ENCODE measurements at places on chromosomes 12 and 14. TPM values are rescaled to one million over a fixed set of nuclear protein-coding genes. Genes with fewer than 3 reads are reported as not detected.

The FOXN3 gene
- 15.7 TPM for total RNA-seq

The AACS gene
- 39.0 TPM for total RNA-seq

The ASCL1 gene
- not detected for total RNA-seq

The KRT85 gene
- total RNA-seq = not detected

The TSPAN8 gene
- 0.35 TPM for total RNA-seq

The ALX1 gene
- total RNA-seq = 0.08 TPM

The NID2 gene
- 145 TPM for total RNA-seq

The SLC25A47 gene
- total RNA-seq = not detected

The PMEL gene
- 0.90 TPM for total RNA-seq

The ERG28 gene
- total RNA-seq = 4.3 TPM

The CIROP gene
- 0.12 TPM for total RNA-seq

The METAP2 gene
- 74.9 TPM for total RNA-seq

The DLK1 gene
- not detected for total RNA-seq

The SLC8A3 gene
- not detected for total RNA-seq

The SSTR1 gene
- 1.1 TPM for total RNA-seq

The TAS2R7 gene
- total RNA-seq = not detected

The RPS6KA5 gene
- 0.59 TPM for total RNA-seq

The OR6C1 gene
- total RNA-seq = not detected

The KRT86 gene
- total RNA-seq = not detected

The SERPINA3 gene
- 5.3 TPM for total RNA-seq

The TAS2R42 gene
- total RNA-seq = not detected

The CLEC4C gene
- not detected for total RNA-seq

The PPHLN1 gene
- 84.1 TPM for total RNA-seq

The GPR135 gene
- total RNA-seq = 0.82 TPM

The G2E3 gene
- total RNA-seq = 14.4 TPM

The STON2 gene
- 0.23 TPM for total RNA-seq

The NAP1L1 gene
- 216 TPM for total RNA-seq

The KRT75 gene
- not detected for total RNA-seq

The FOXG1 gene
- not detected for total RNA-seq

The CCDC198 gene
- not detected for total RNA-seq

The MYBPC1 gene
- total RNA-seq = not detected

The DPPA3 gene
- not detected for total RNA-seq

The RFX4 gene
- total RNA-seq = not detected

All from smooth muscle cell of the coronary artery (primary cell).